ENCODE measurements at places on chromosomes 16 and 17.
A peak's percentile ranks its signal among the peaks of the same experiment; 100 is the strongest.

DNA sequence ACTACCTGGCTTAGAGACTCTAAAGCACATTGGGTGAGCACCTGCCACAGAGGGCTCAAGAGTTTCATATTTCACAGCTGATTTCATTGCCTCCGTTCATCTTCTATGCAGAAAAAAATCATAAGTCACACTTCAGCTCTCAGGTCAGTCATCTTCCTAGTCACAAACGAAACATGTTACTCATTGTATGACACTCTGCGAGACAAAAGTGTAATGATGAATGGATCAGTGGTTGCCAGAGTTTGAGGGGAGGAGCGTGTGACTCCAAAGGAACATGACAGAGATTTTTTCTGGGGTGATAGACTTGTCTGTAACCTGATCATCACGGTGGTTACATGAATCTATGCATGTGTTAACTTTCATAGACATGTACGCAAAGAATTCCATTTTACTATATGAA is 195.2 kb upstream of the CNTNAP4 start:
- no peak for DNase-seq

- DNase-seq, result peak; percentile 62
These were observed 49.3 kb upstream of the WSB1 start for GRCh38 chr17:27244491-27245223.

- no peak for DNase-seq
These were observed 343.8 kb downstream of the TOX3 start for GRCh38 chr16:52203096-52203495.

GRCh38 chr17:34305606-34306005 is 13.6 kb upstream of the CCL8 start:
- no peak for DNase-seq

DNA sequence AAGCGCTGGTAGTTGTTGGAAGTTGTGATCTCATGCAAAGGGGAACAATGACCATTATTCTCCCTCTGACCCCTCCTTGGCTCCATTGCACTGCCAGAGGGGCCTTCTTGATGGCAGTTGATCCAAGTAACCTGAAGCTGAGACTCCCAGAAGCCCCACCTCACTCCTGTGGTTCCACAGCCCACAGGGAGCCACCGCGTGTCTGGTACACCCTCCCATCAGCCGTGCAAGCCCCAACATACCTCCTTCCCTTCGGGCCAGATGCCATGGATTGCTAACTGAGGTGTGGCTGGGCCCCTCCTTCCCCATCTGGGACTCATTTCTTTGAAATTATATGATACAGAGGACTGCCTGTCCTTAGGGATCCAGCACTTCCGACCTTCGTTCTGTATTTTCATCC is 17.8 kb downstream of the SAP30BP start:
- no peak for DNase-seq

DNA sequence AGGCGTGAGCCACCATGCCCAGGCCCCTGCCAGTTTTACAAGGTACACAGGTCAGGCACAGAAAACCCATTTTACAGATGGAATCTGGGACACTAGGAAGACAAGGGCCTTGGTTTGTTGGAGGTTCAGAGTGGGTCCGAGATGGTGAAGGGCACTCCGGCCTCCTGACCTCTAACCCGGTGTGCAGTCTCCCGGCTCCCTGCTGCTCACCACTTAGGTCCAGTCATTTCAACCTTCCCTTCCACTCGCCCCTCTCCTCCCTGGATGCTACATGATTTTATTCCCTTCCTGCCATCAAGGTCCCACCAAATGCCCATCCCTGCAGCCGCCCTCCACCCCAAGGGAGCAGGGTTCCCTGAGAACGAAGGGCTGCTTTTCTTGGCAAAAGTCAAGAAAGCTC is 8.7 kb downstream of the ITGAX start:
- no peak for DNase-seq

GRCh38 chr17:66087073-66087472 is 104.9 kb downstream of the CEP112 start:
- no peak for DNase-seq

DNA sequence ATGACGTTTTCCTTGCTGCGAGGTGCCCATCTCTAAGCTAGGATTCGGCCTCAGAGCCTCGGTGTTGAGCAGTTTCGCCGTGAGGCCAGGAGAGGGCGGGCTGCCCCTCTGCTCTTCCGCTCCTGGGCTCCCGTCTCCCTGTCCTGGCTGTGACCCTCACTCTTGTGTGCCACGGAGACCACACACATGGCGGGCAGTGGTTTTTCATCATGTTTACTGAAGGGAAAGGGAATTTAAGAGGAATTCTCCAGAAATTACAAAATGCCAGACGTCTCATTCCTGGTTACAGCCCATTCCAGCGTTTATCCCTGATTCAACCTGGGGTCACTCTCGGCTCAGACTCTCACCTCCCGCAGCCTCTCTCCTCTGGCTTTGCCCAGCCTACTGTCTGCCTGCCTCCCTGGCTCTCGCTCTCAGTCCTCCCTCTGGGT is 96.8 kb upstream of the ELAC2 start:
- DNase-seq, result peak; percentile 66

- DNase-seq, result no peak
These were observed 121.4 kb upstream of the WSCD1 start for GRCh38 chr17:5948811-5949210.

DNA sequence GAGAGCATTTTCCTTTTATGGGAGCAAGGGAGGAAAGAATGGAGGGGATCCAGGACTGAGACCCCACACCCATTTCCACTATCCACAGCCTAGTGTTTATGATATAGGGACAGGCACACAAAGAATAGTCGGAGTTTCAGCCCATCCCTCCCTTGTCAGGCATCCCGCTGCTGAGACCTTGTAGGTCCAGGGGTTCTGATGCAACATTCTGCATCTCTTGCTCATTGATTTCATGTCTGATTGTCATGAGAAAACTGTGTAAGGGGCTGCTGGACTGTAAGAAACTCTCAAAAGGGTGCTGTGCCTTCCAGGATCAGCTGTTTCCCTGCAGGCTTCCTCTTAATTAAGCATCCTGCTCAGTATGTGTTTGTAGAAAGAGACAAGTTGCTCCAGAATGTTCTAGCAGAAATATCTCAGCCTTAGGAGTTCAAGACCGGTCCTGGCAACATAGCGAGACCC is 5.3 kb upstream of the POLR3E start:
- no peak for DNase-seq

DNA sequence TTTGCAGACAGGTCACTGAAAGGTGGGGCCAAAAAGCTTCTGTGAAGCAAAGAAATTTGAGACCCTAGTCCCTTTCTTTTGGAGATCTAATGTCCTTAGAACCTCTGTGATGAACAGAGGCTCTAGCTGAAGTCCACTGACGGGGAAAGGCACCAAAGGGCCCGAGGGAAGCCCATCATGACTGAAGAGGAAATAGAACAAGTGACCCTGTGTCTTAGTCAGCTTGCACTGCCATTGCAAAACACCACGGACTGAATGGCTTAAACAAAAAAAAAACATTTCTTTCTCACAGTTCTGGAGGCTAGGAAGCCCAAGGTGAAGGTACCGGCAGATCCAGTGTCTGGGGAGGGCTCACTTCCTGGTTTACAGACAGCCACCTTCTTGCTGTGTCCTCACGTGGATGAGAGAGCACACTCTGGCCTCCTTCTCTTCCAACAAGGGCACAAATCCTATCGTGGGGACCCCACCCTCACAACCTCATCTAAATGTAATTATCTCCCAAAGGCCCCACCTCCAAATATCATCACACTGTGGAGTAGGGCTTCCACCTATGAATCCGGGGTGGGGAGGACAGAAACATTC is 24.3 kb upstream of the ASGR2 start:
- DNase-seq, result no peak

DNA sequence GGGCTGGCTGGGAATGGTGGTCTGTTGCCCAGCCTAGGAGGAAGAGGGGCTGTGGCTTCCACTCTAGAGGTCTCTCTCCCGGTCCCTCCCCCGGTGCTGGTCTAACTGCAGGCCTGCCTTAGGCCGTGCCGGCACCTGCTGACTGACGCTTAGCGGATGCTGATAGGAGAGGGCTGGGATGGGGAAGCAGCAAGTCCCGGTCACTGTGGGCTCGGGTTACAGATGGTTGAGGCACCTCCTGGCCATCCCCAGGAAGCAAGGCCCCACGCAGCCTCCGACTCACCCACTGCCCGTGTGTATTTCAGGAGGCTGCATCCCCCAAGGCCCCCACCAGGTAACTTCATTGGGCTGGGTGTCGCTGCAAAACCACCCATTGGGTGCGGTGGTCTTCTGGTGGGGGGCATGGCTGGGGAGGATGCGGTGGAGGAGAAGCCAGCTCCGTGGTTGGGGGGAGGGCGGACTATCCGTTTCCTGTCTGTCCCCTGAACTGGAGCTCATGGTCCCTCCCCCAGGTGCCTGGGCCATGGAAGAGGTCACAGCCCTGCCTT is 278.9 kb downstream of the SEC14L1 start:
- peak; percentile 79 for DNase-seq

GRCh38 chr16:84414789-84415326 is 46.5 kb downstream of the ATP2C2 start:
- DNase-seq, result no peak

DNA sequence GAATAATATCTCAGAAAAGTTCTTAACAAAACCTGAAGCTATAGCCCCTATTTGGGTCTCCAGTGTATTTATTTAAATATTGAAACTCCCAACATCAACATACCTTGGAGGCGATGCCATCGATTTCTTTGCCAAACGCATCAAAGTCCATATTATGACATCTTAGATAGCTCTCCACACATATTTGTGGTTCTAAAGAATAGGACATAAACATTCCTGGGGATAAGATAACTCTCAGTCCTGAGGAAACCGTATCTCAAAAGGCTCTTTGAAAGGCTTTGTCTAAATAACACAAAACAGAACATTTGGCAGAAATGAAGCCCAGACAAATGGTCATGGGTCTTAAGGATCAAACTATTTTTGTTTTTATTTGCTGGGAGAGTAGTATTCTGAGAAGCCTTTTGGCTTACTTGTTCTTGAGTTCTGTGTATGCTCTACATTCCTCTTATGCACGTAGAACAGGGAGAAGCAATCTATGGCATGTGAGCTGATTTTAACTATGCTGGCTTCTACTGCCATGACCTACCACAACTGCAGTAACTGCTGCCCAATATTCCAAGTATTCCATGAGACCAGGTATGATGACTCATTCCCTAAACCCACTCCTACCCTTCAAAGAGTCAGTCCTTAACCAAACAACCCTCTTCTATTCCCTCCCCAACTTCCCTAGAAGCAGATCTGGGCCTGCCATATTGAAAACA is 279.0 kb upstream of the ZFHX3 start:
- DNase-seq, result no peak

- peak; percentile 91 for DNase-seq
These were observed 13.7 kb downstream of the RARA start for GRCh38 chr17:40322358-40323315.

- DNase-seq, result no peak
These were observed 45.5 kb downstream of the PKD1L3 start for GRCh38 chr16:71954699-71955195.

- DNase-seq, result no peak
These were observed 70.2 kb downstream of the SMURF2 start for GRCh38 chr17:64591944-64592343.

- peak; percentile 90 for DNase-seq
These were observed 3.5 kb upstream of the PKMYT1 start for GRCh38 chr16:2983706-2984136.

- DNase-seq, result no peak
These were observed 82.6 kb downstream of the CDK5R1 start for GRCh38 chr17:32569171-32570080.

DNA sequence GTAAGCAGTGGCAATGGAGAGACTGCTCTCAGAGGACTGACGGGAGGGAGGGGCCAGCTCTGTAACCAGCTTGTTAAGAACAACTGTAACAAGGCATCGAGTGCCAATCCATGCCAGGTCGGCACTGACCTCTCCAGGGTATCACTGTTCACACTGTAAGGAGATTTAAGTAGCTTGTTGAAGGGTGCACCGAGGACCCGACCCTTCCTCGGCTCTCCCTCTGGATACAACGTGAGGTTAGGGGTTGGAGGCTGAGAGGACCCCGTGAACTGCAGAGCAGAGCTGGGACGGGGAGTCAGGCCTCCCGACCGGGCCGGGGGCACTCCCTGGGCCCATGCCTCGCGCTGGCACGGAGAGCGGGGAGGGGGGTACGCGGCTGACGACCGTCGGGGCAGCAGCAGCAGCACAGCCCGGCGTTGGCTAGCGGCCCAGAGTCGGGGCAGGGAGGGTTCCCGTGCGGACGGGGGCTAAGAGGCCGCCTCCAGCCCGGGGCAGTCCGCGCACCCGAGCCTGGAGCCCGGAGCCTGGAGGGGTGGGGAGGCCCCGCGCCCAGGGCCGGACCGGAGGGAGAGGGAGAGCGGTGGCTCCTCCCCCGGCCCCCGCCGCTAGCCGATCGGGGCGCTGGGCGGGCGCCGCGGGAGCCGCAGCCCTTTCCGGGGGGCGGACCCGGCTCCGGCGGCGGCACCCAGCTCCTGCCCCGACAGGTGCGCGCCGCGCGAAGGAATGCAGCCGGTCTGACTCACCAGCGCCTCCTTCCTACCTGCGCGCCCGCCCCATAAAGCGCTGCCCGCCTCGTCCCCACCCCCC is at the start of gene ITGB4:
ITGB4 (plus strand) TSS at position 804 of the 807 bp plus-strand sequence. CDS start 3,245 bp downstream, outside the sequence.
- peak; percentile 82 for DNase-seq

- no peak for DNase-seq
These were observed 61.4 kb downstream of the CREBBP start for GRCh38 chr16:3819175-3819527.

- no peak for DNase-seq
These were observed 21.3 kb downstream of the CA4 start for GRCh38 chr17:60170835-60171752.

- no peak for DNase-seq
These were observed 26.2 kb downstream of the C16orf78 start for GRCh38 chr16:49399594-49400364.

Data from HTR-8/SVneo (cell line).